ENCODE measurements at places on chromosomes 6 and 20. TPM values are rescaled to one million over a fixed set of nuclear protein-coding genes. Genes with fewer than 3 reads are reported as not detected.

LY86 gene
- 15.7 TPM for polyA plus RNA-seq

SLC22A7 gene
- polyA plus RNA-seq, result not detected

SLC52A3 gene
- 3.0 TPM for polyA plus RNA-seq

BMP7 gene
- polyA plus RNA-seq, result 2.5 TPM

MLN gene
- polyA plus RNA-seq, result not detected

SIRPB1 gene
- 0.98 TPM for polyA plus RNA-seq

HLA-DQA2 gene
- not detected for polyA plus RNA-seq

ZBTB46 gene
- polyA plus RNA-seq, result 0.23 TPM

CRISP2 gene
- not detected for polyA plus RNA-seq

RNF144B gene
- 1.2 TPM for polyA plus RNA-seq

DDX43 gene
- polyA plus RNA-seq, result 1.2 TPM

NRSN1 gene
- polyA plus RNA-seq, result not detected

NFATC2 gene
- polyA plus RNA-seq, result 1.8 TPM

SYNGAP1 gene
- polyA plus RNA-seq, result 0.92 TPM

RBBP8NL gene
- polyA plus RNA-seq, result 4.2 TPM

VIP gene
- 18.8 TPM for polyA plus RNA-seq

DEFB124 gene
- not detected for polyA plus RNA-seq

Measured in sigmoid colon (tissue), 7 donors.